ENCODE measurements at places on chromosomes 2 and 18.

DNA sequence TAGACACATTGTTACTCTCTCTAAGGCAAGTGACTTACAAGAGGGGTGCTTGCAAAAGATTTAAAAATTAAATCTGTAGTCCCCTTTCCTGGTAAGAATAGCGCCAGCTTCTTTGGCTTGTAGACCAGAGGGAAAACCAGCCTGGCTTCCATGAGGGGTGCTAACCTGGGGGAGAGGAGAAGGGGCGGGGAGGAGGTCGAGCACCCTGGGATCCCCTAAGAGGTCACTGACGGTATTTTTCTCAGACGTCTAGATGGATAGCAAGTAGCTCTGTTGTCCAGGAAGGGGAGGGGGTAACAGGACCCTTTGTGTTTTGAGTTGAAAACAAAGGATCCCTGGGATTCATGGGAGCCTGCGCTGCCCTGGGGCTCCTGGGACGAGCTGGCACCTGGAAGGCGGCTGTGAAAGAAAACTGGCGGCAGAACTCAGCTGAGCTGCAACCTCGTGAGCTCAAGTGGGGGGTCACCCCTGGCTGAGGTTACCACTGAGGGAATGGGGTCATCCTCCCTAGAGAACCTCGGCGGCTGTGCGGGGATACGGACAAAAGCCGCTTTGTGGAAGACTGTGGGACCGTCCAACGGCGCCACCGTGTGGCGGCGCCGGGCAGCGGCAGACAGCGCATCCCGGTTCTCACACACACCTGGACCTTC lies 37.8 kb upstream of the MRPL19 start:
- DNase-seq = peak; percentile 60

DNA sequence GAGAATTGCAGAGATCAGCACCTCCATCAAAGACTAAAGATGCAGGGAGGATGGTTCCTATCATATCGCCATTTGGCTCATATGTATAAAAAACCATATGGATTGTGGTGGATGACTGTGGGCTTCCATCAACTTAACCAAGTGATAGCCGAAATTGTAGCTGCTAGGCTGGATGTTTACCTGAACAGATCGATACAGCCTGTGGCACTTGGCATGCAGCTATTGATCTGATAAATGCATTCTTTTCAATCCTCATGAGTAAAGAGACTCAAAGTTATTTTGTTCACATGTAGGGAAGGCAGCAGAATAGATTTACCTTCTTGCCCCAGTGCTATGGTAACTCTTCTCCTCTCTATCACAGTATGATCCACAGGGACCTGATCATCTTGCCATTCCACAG lies 18.5 kb downstream of the CHCHD5 start:
- DNase-seq = no peak

DNA sequence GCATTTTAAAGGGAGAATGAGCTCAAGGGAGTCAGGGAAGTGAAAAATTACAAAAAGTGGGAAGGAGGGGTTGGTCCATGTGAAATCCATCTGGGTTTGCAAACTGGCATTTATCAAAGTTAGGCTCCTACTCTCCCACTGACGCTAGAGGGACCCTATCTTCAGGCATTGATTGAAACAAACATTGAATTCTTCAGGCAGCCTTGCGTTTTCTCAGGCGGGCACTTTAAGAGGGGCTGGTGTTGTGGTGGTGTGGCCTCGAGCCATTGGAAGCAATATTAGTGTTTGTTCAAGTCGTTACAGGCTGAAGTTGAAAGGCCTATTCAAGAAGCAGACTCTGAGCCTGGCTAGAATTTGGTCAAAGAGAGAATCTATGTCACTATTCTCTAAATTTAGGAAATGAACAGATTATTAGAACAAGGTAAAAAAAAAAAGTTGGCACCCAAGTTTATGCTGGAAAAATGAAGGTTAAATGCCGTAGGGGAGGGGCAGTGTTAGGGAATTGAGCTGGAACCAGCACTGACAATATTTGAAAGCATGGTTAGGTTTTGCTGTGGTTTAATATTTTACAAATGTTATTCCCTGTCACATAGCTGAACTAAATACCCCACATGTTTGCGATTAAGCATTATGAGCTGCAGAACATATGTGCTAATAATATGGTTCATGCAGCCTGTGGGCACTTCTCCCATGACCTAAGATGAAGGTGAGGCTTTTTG lies 36.8 kb downstream of the STON1 start:
- DNase-seq = no peak

DNA sequence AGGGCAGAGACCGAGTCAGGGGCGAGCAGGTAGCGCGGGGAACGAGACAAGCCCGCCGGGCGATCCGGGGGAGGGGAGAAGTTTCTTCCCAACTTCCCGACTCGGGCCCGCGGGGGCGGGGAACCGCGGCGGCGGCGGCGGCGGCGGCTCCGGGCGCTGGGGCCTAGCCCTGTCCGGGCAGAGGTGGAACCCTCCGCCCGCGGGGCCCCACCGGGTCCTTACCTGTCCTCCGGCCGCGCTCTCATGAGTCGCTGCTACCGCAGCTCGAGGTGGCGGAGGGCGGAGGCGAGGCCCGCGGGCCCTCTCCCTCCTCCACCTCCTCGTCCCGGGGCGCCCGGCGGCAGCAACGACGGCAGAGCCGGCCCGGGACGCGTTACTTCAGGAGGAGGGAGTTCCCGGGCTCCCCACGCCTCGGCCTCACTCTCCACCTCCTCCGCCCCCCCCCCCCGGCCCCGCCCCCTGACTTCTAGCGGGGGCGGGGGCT lies at the start of gene YES1:
Gene YES1 (minus strand): TSS at position 351 of the 484 bp plus-strand sequence. CDS start 55,415 bp downstream, outside the sequence.
- no peak for DNase-seq

DNA sequence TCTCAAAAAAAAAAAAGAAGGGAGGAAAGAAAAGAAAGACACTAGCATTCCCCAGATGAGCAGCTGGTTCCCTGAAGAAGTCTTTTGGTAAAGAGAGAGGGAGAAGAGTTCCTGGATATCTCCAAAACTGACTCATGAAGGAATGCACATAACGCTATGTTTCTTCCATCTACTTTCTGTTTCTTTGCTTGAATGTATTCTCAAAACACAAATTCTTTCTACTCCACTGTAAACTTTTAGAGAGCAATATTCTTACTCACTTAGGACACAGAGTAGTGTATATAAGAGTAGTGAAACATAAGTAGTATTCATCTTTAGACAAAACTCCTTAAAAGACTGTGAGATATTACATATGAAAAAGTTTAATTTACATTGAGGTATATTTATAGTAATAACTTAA lies 64.2 kb downstream of the TRIP12 start:
- no peak for DNase-seq

GRCh38 chr18:69123421-69123820 lies 277.3 kb upstream of the DOK6 start:
- DNase-seq = no peak

GRCh38 chr2:6493669-6494068 lies 372.0 kb downstream of the CMPK2 start:
- DNase-seq = no peak

GRCh38 chr18:66749030-66749429 lies 145.1 kb upstream of the CDH19 start:
- DNase-seq = no peak

- DNase-seq = no peak
Observed at GRCh38 chr2:42826231-42826630, 33.8 kb upstream of the HAAO start.

DNA sequence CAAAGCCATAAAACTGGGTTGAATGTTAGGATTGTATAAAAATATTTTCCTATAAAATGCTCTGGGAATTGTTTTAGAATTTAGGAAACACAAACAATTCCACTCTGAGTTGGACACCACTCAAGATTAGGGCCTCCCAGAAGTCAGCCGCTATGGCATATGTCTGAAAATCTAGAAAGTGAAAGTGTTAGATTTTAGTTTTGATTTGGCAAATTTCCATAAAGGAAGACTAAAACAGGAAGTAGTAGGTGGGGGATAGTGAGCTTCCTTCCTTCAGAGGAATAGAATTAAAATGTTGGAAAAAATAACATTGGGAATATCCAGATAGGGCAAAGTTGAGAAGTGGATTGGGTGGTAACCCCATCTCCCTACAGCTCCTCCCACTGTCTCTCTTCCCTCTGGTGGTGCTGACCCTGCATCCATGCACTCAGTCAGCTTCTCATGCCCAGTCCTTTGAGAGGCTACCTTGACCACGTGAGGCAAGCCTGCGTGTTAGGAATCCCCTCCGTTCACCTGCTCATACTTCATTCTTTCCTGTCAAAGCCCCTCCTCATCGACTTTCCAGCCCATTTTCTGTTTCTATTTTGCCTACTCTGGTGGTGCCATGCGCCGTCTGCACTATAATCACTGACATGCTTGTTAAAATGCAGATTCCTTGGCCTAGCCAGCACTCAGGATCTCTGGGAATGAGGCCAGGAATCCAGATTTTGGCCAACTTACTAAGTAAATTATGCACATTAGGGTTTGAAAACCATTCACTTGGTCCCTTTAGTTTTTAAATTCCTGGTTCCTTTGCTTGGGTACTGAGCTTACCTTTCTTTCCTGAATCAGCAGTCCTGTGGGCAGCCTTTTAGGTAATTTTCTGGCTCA lies 83.5 kb downstream of the POLE4 start:
- no peak for DNase-seq
